NCI-H1417 (cell line): ENCODE measurements at places on chromosomes 12 and 14.

DNA sequence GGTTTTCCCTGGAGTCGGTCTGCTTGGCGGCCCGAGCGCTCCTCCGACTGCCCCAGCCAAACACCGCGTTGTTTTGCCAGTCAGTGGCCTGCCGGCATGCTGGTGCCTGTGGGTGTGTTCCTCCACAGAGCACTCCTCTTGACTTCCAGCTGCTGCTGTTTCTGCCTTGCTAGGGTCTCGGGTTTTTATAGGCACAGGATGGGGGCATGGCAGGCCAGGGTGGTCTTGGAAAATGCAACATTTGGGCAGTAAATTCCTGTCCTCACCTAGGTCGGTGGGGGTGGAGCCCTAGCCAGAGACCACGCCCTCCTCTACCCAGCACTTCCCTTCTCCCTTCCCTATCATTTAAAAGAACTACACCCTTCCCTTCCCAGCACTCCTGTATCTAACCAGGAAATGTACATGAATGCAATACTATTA, 34.7 kb upstream of the VASH1 start:
- DNase-seq = no peak

- no peak for DNase-seq
Measured at GRCh38 chr12:119369907-119370546, 35.5 kb downstream of the CCDC60 start.

DNA sequence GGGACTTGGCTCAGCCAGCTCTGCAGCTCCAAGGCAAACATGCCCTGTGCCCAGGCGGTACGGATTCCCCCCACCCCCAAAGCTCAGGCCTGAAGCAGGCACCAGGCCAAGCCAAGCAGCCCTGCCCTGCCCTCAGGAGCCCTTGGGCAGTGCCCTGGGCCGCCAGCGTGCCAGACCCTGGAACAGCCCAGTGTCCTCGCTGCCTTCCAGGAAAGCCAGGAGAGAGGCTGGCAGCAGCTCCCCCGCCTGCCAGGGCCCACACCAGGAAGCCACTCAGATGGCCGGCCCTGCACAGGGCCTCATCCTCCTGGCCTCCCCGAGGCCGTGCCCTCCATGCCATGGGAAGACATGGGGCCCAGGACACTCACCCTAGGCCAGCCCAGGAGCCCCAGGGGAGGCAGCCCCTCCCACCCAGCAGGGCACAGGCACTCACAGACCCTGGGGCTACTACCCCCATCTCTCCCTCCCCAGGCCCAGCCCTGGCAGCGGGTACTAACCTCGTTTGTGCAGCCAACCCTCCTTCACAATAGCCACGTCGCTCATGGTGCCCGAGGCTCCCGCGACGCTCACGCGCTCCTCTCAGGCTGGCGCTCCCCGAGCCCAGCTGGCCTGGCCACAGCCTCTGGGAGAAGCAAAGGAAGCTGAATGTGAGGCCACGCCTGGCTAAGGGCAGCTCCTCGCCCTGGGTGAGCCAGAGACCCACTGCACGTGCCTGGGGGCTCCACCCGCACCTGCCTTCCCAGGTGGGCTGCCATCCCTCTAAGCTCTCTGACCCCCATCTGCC, 3.3 kb downstream of the AKT1 start:
- peak; percentile 50 for DNase-seq

DNA sequence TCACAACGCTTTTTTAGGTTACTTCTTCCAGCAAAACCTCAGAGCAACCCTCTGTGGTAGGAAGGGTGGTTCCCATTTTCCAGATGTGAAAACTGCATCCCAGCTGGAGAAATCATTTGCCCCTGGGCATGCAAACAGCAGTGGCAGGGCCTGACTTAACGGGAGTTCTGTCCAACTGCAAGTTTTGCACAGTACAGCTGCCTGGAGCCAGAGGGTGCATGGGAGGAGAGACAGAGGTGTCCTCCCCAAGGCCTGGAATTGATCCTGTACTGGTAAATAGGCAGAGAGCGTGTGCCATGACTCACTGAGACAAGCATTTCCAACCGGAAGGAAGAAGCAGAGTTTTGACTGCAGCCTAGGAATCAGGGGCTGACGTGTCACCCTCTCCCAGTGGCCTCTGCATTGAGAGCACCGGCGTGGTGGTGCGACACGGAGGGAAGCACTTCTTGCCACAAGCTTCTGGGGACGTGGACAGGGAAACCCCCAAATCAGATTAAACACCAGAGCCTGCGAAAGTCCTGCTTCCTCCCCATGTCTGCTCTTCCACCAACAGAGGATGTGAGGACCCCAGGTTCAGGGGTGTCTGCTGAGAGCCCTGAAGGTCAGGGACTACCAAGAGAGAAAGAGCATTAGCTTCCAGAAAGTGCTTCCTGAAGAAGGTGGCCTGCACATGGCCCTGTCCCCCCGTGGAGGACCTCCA, 19.0 kb upstream of the SERPINA4 start:
- no peak for DNase-seq

DNA sequence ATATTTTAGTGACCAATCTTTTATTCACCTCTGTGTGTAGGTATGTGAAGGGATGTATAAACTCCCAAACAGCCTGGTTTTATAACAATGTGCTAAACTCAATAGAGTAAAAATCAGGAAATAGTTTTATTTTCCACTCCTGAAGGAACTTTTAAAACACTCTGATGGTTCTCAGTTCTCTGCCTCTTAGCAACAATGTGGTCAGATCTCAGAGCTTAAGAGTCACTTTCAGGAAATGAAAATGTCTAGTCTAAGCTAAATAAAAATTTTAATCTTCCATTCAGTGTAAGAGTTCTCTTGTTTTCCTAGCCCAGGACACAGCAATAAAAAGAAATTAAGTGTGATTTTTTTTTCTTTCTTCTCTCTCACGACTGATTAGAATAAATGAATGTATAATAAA, 718.0 kb downstream of the C12orf50 start:
- DNase-seq = no peak

DNA sequence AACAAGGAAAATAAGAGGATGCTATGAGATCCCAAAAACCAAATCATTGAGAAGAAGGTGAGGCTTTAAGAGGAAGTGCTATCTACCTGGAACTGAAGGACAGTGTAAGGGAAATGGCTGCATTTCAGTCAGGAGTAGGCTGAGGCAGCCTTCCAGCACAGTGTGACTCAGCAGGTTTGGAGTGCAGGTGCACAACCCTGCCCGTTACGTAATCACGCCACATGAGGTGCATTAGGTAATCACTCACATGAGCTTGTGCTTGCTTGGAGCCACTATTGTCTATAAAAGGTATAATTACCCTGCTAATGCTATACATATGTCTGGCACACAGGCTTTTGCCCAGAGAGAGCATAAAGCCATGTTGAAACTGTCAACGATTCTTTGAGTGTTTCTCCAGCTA, 74.9 kb downstream of the DIO2 start:
- no peak for DNase-seq

DNA sequence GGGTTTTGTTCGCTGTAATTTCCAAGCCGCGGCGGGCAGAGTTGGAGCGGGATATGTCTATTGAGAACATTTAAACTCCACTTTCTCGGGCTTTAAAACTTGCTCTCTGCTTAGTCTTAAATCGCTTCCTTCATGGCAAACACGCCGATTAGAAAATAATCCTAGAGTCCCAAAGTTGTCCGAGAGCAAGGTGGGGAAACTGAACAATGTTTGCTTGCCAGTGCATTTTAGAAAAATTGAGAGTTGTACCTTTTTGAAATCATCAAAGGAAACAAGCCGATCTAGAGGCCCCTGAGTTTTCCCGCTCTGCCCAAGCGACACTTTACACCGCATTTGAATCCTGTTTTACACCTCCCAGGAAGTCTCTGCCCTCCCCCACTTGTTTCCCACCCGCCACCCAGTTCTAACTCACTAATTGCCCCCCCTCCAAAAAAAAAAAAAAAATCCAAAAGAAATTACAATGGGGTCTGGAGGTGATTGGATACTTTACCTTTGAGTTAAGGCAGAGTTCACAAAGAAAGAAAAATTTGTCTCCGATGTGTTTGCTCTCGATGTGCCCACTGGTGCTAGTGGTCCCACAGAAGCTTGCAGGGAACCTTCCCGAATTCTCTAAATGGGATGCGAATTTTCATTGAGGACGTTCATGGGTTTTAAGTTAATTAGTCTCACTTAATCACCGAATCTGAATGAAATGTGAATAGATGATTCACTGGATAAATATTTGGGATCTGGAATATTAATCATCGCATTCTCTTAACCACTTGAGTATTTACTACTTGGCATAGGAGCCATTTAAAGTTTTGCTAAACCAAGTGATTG, 2.3 kb downstream of the HMGA2 start:
- no peak for DNase-seq

GRCh38 chr12:64922853-64923252, 98.4 kb downstream of the TBC1D30 start:
- no peak for DNase-seq

DNA sequence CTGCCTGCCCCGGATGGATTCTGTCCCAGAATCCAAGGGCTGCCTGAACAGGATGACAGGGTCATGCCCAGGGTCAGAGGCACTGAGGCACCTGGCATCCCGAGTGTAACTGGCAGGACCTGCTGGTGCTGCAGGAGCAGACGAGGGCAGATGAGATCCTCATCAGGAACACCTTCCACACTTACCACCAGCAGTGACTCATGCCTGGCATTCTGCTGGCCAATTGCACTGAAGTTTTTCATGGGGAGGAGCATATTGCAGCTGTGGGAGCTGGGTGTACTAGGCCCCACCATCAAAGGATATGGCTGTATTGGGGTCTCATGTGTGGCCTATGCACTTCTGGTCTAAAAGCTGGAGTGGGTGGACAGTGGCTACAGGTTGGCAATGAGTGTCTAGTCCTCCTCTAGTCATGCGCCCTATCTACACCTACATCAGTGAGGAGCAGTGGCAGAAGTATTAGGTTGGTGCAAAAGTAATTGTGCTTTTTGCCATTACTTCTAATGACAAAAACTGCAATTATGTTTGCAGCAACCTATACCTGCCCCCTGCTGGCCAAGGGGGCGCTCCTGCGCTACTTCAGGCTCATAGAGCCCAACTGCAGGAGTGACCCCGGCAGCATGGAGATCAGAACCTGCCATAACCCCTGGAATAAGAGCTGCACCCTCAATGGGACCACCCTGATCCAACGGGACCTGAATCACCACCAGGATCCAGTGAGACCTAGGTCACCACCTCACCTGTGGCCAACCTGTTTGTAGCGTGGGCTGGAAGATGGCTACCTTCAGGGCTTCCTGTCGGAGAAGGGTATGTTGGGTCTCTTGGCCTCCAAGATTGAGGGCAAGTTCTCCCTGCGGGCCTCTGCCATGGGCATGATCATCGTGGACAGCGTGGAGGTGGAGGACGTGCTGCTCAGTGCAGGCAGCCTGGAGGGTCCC, 8.0 kb upstream of the C12orf42 start:
- DNase-seq = peak; percentile 19

GRCh38 chr14:90107789-90108188, 46.0 kb downstream of the KCNK13 start:
- DNase-seq = no peak

- DNase-seq = no peak
Measured at GRCh38 chr12:30792648-30793499, 38.1 kb upstream of the CAPRIN2 start.

- DNase-seq = no peak
Measured at GRCh38 chr12:30701056-30701455, 5.4 kb upstream of the IPO8 start.

- peak; percentile 71 for DNase-seq
Measured at GRCh38 chr14:93112891-93113677, 2.6 kb downstream of the ITPK1 start.

GRCh38 chr12:5444520-5444919, 12.6 kb downstream of the NTF3 start:
- no peak for DNase-seq

- no peak for DNase-seq
Measured at GRCh38 chr12:65634626-65635331, 189.5 kb upstream of the HMGA2 start.

- no peak for DNase-seq
Measured at GRCh38 chr12:47725893-47726292, 603 bp upstream of the ENDOU start.

DNA sequence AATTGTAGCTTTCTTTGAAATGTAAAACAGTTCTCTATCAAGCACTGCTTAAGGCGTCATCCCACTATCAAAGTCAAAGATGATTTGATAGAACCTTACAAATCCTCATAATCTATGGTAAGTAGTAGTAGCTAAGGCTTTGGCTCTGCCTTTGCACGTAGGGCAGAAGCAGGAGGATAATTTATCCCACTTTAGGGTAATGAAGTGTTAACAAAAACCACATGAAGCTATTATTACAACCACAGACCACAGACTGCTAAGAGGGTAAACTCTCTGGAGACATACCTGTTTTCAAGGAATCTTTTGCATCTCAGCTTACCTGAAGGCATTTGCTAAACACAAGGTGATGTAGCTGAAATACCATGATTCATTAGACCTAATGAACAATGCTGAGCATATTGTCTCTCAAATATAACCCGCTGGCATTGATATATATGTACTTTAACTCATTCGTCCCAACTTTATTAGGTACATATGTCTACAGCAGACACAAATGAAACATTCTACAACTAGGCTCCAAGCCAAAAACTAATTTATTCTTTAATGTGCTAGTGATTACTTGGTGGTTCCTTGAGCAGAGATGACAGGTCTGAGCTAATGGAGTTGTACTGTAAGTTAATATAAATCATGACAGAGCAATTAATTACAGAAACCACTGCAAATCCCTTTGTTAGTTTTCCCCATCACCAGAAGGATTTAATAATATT, 368.8 kb downstream of the ETNK1 start:
- DNase-seq = no peak

DNA sequence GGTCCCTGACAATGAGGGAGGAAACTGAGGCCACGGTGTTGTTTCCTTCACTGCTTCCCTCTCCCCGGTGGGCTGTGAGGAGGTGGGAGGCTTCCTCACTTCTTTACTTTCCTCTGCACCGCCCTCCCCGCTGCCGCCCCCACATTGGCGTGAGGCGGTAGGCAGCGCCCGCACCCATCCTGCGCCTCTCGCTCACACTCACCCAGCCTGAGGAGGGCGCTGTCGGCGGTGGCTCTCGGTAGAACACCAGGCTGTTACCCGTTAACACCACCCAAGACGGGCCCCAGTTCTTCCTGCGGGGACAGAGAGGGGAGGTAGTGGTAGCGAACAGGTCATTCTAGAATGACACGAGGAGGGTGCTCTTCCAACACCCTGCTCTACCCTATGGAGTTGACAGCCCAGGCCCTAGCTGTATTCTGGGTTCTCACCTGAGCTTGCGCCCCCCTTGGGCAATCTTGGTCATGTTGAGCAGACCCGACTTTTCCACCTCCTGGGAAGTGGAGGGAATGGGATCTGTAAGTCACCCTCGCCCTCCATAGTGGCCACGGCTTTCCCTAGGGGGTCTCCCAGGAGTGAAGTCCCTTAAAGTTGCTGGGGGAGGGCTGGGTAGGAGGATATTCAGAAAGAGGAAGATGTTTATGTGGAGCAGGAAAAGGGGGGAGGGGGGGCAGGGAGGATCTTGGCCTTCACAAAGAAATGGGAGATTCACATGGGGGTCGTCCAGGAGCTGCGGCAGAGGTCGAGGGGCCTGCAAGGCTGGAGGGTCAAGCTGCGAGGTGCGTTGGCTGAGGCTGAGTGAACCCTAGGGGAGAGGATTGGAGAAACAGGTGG, 3.3 kb downstream of the ARHGAP9 start:
- no peak for DNase-seq

DNA sequence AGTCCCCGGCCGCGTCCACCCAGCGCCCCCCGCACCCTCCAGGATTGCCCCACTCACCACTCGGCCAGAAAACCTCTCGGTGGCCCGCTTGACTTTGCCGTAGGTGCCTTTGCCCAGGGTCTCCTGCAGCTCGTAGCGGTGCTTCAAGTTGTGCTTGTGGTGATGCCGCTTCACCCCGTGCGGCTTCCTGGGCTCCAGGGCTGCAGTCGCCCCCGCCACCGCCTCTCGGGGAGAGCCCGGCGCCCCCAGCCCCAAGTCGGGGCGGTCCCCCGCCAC, 459 bp downstream of the NUAK1 start:
- DNase-seq = peak; percentile 42

GRCh38 chr12:66786531-66787308, 107.8 kb upstream of the GRIP1 start:
- DNase-seq = no peak

- peak; percentile 54 for DNase-seq
Measured at GRCh38 chr14:30874120-30874998, at the start of gene COCH. COCH (plus strand) TSS chr14:30874559; CDS start chr14:30874939, 380 bp downstream.
